ENCODE measurements at places on chromosomes 5 and 9.

GRCh38 chr5:143222287-143223231 is 180.9 kb downstream of the NR3C1 start:
- DNase-seq, result no peak

DNA sequence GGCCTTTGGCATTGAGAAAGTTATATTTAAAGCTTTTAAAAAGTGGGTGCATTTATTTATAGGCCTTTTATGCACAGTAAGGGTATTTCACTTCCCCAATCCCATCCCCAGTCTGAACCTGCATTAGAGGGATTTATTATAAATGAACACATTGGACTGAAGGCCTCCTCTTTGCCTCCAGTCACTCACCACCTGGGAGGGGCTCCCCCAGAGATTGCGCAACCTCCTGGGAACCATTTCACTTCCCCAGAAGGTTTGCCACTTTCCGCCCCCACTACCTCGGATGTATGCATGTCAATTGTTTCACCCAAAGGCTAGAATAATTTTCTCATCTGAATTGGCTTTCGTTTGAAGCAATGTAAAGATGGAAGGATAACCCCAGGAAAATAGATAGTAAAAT is 29.8 kb upstream of the VCAN start:
- no peak for DNase-seq

DNA sequence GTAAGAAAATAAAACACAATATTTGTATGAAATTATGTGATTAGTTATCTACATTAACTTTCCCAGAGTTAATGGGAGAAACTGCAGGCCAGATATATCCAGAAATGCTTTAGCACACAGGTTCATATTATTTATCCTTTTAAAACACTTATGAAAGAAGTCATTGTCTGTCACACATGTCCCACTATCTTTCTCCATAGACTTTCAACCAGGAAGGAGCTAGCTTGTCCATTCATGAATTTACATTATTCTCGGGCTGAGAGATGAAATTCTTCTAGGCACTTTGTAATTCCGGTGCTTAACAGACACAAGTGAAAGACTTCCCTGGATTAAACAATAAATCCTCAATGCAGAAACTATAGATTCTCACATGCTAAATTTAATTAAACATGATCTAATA is 1043.2 kb downstream of the CDH9 start:
- no peak for DNase-seq

DNA sequence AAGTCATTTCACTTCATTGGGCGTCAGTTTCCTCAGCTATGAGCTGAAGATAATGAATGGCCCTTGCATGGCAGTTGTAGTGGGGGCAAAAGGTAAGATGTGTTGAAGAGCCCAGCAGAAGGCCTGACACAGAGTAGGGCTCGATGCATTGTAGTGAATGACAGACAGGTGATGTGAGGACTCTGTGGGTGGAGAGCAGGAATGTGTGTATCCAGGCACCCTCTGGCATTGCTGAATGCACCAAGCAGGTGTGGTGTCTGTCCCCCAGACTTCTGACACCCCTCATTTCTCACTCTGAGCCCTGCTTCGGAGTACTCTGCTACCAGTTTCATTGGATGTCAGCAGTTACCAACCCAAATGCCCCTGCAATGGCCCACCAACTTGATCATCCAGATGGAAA is 22.4 kb downstream of the LHX2 start:
- no peak for DNase-seq

DNA sequence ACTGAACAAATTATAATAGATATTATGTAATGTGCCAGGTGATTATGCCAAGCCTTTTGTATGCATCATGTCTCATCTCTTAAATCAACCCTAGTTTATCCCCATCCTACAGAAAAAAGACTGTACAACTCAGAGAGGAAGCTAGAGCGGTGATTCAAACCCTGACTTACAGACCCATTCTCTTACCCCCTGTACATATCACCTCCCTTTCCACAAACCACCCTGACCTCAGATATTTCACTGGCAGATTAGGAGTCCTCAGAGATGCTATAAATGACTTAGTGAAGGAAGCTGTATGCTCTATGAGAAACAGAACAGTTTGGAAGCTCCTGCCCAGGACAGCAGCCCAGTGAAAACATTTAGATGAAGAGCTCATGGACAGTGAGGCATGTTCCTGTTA is 79.1 kb upstream of the RARS1 start:
- no peak for DNase-seq

DNA sequence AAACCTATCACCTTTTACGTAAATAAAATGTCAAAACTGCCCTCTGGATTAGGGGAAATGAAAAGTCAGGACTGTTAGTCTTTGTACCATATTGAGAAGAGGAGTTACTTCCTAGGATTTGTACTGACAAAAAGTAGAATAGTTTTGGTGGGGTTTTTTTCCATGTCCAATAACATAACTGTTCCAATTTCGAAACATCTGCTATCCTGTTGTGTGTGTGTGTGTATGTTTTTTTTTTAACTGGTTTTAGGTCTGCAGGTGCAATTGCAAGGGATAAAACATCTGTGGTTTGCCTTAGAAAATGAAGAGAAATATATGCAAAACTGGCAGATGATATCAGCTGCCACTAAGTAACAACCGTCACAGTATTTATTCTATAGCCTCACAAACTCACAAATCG is 506.8 kb downstream of the NFIB start:
- no peak for DNase-seq

GRCh38 chr9:131487621-131488031 is 15.1 kb upstream of the POMT1 start:
- no peak for DNase-seq

DNA sequence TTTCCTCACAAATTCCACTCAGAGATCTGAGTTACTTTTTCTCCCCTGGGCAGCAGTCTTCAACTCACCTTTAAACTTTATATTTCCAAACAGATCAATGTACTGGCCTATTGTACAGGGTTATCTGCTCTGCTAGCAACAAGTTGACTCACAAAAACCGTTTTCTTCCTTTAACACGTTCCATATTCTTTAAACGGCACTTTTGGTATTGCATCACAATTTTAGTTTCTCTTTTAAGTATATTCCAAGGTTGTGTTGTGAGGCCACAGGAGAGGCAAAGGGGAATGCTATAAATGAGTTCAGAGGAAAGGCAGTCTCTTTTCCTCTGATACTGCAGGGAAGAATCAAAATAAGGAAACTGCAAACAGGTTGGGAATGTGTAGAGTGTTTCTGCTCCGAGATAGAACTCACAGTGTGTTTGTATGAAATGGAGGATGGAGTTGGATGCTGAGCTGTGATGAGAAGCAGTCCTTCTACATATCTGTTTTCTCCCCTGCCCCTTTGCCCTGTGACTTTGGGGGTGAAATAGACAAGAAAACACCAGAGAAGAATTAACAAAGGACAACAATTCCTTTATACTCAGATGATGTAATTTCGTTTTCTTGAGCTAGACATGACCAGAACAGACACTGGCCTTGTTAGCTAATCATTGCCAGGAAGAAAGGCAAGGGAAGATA is 9.9 kb upstream of the ALDOB start:
- no peak for DNase-seq

DNA sequence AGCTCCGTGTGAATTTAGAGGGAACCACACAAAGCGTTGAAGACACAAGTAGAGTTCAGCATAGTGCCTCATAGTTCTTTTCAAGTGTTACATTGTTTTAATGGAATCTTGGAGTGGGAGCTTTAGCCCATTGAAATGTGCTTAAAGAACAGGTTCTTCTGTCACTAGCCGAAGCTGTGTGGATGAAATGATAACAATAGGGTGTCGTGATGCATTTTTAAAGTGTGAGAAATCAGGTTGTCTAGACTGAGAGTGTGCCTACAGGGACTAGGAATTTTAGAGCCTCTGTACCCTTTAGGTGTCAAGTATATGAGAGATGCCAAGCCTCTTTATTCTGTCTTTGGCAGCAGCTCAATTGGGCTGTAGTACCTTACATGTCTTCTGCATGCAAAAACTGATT is 83.0 kb downstream of the NDUFS4 start:
- no peak for DNase-seq

DNA sequence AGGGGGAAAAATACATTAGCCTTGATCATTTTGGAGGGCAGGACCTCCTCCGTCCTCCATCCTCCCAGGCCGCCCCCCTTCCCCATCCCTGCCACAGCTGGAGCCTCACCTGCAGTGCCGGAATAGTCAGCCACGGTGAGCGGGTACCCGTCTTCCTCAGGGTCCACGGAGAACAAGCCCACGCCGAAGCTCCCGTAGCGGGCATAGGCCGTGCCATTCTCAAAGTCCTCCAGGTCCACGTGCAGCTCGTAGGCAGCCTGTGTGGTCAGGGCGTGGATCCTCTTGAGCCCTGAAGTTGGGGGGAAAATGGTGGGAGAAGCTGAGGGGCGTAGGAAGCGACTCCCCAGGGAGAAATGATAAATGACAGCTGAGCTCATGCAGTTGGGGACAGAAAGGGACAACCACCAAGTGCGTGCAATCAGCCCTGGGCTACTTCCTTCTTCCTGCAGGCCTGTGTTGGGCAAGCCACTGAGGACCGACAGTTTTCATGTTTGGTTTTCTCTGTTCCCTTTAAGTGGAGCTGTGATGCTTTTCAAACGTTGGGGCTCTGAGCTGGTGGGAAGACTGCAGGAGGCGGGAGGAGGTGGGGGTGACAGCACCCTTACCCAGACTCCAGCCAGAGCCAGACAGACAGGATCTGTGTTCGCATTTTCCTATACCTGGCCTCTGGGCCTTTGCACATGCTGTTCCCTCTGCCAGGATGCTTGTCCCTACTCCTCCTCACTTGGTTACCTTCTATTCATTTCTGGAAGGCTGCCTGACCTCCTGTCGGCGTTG is 8.7 kb upstream of the QRFP start:
- no peak for DNase-seq

DNA sequence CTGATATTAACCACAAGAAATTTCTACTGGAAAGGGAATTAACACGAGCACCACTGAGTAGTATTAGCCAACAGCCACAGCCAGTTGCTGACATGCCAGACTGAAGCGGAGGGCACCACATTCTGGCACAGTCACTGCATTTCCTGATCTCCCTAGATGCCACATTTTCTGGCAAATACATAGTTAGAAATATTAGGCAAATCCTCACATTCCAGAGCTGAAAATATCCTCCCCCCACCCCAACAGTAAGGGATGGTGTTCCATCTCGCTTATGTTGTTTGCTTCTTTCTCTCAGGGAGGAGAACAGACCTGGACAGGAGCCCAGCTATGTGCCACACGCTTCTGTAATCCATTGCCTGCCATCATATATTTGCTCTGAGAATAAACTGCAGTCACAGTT is 32.8 kb upstream of the MCTP1 start:
- no peak for DNase-seq

DNA sequence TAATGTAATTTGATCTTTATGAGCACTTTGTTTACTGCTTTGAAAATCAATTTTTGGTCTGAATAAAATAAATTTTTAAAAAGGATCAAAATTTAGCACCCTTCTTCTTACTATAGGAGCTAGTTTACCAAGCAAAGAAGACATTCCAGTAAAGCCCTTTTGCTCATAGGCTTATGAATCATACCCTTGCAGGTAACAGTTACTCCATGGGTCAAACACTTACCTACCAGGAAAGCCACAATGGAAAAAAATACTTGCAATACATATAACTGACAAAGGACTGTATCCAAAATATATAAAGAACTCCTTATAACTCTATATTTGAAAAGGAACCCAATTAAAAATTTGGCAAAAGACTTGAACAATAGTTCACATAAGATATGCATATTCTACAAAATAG is 66.6 kb downstream of the SHOC1 start:
- DNase-seq, result no peak

GRCh38 chr9:85960688-85961093 is 19.7 kb downstream of the NAA35 start:
- DNase-seq, result no peak

- no peak for DNase-seq
Observed at GRCh38 chr5:131276072-131276471, 12.2 kb downstream of the CDC42SE2 start.

GRCh38 chr5:108925073-108925472 is 177.4 kb downstream of the FER start:
- DNase-seq, result no peak

DNA sequence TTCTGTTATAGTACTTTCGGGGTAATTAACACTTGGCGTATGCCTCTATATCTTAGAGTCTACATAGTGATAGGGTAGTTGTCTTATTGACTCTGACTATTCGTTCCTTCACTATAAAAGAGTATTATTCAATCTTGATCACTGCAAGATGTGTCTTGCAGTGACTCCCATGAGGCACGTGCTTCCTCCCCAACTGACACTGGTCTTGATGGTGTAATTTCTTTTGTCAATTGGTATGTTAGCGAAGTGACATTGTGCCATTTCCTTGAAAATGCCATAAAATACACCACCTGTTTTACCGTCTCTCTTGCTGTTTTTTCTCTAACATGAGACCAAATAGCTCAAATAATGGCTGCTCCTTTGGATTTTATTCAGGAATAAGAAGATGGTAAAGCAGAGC is 1314.1 kb upstream of the CDH6 start:
- no peak for DNase-seq

- DNase-seq, result no peak
Observed at GRCh38 chr9:127853312-127854183, 910 bp downstream of the ENG start.

- no peak for DNase-seq
Observed at GRCh38 chr5:31153521-31153920, 40.0 kb upstream of the CDH6 start.

DNA sequence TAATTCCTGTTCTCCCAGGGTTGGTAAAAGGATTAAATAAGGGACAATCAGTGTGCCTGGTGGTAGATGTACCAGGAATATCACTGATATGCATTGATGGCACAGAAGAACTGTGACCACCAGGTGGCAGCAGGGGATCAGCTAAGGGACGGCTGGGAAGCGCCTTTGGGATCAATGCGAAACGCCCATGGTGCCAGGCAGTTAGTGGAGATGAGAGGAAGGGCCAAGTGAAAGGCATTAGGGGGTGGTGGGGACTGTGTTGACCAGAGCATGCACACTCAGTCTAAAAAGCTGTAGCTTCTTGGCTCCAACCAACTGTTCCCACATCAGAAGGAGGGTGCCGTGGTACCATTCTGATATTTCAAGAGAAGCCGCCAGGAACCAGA is 55.6 kb downstream of the ARHGEF37 start:
- DNase-seq, result no peak

DNA sequence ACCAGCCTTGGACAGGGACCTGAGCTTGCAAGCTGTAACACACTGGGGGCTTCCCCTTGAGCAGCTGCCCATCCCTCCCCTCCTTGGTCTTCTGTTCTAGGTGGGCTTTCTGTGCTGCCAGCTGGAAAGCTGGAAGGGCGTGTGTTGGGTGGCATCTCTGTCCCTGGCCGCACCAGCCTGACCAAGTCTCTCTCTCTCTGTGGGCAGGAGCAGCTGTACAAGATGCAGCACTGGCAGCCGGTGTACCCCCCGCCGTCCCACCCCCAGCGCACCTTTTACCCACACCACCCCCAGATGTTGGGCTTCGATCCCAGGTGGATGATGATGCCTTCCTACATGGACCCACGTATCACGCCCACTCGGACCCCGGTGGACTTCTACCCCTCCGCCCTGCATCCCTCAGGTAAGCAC is 32.1 kb upstream of the POMT1 start:
- DNase-seq, result no peak

- no peak for DNase-seq
Observed at GRCh38 chr5:159904874-159905273, 11.4 kb upstream of the ADRA1B start.
